IPS-NIHi11 (cell line): ENCODE measurements at places on chromosomes 2 and 18.

DNA sequence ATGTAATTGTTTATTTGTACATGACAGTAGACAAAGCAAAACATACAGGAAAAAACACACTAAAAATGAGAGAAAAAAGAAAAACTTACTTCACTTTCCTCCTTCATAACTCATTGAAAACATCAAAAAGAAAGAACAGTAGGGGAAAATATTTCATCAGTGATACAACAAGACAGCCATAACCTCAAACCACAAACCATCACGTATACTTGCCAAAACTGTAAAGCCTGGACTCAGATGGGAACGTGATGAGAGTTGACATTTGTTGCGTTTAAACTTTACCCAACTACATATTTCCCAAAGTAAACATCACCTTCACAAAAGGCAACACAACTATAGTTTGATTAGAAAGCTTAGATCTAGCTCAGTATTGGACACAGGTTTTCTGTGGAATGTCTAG is 278.2 kb upstream of the COL3A1 start:
- no peak for DNase-seq

- no peak for DNase-seq
Measured at GRCh38 chr2:180364719-180365118, 357.6 kb upstream of the CWC22 start.

GRCh38 chr2:45137966-45138695 is 128.9 kb upstream of the SIX2 start:
- DNase-seq, result no peak

GRCh38 chr18:58525517-58525916 is 103.4 kb downstream of the ALPK2 start:
- DNase-seq, result no peak

DNA sequence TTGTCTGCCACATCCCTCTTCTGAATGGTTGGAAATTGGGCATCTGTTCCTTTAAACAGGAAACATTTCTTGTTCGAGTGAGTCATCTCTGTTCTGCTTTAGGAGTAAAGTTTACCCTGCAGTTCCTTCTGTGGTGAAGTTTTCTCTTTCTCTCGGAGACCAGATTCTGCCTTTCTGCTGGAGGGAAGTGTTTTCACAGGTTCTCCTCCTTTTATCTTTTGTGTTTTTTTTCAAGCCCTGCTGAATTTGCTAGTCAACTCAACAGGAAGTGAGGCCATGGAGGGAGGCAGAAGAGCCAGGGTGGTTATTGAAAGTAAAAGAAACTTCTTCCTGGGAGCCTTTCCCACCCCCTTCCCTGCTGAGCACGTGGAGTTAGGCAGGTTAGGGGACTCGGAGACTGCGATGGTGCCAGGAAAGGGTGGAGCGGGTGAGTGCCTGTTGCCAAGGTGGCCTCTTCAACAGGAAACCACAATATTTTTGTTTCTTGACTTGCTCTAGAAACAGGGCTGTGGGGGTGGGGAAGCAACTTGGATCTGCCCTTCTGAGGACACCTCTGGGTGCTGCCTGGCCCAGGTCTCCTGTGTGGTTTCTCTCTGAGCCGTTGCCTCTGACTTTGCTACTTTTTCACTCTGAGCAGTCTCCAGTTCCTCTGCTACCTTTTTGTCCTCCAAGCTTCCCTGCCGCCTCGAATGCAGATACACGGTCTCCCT is 2.2 kb upstream of the CASP8 start:
- DNase-seq, result peak; percentile 64

GRCh38 chr2:37307500-37307899 is 17.1 kb downstream of the PRKD3 start:
- DNase-seq, result no peak

DNA sequence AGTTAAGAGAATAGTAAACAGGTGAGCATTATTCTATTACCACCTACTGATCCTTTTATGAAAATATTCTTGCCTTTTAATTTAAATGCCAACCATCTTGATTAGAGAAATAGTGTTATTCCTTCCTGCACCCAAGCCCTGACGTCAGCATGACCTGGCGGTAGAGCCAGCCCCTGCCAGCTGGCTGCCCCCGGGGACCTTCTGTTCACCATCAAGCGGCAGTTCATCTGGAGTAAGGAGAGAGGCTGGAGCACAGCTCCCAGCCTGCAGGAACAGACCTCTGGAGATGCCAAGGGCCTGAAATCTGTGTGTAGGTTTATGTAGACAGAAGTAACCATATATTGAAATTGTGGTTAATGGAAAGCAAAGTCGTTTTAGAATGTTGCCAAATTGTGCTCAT is 171.8 kb downstream of the GBX2 start:
- DNase-seq, result no peak

DNA sequence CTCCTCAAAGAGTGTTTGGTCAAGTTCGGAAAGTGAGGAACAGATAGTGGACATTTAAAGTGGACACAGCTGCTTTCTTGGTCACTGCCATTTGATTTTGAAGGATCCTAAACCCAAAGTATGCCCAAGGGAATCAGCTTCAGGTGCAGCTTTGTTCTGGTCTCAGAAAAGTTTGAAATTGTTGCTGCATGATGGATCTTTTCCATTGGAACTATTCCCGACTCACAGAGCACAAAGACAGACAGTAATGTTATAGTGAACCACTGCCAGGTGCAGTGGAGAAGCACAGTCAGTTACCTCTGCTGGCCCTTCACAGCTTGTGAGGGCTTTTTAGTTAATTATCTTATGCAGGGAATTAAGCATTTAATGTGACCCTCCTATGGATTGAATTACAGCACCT is 301.7 kb downstream of the PHLPP1 start:
- DNase-seq, result no peak
